GM23248 (cell line): ENCODE measurements at places on chromosomes 6 and 20.
A peak's percentile ranks its signal among the peaks of the same experiment; 100 is the strongest.

DNA sequence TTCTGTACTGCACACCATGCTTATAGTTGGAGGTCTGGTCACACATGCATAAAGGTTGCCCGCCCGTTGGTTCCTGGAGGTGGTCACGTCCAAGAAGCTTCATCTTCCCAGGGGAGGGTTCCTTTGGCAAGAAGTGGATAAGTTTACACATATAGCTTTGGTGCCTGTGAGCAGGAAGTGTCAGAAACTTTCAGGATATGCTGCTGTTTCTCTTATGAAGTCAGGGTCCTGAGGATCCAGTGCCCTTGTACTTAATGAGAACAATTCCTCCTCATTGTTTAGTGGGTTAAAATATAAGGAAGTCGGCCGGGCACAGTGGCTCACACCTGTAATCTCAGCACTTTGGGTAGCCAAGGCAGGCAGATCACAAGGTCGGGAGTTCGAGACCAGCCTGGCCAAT is 115.5 kb upstream of the DUSP22 start:
- DNase-seq, result no peak

DNA sequence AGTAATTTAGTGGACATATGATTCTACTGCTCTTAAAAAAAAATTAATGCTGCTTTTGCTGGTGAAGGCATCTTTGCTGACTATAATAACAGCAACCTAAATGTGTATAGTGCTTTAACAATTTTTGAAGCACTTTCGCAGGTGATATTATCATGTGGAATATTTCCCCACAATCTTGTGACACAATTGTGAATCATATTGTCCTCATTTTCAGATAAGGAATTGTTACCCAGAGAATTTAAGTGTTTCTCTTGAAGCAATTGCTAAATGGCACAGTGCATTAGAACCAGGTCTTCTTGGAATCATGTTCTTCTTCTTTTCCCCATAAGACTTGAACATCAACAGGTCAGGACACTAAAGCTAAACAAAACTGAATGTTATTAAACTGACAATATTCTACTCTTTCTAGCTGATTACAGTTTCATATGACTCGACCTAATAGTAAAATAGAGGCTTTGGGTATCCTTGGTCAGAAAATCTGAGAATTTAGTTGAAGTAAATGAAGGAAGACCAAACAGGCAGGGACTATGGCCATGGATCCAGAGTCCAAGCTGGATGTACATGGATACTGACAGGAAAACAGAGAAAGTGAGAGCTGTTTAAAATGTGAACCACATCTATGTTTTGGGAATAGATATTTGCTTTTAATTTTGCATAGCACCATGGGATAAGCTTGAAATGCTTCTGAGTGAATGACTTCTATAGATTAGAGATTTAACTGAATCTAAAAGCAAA is 121.8 kb upstream of the SLC35B3 start:
- DNase-seq, result no peak

DNA sequence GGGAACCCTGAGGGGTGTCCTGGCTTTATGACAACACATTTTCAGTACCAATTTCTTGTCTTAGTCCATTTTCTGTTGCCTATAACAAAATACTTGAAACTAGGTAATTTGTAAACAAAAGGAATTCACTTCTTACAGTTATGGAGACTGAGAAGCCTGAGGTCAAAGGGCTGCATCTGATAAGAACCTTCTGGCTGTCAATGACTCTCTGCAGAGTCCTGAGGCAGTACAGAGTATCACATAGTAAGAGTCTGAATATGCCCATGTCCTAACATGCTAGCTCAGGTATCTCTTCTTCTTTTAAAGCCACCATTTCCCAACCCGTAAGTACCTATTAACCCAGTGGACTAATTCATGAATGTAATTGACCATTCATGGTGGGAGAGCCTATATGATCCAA is 1458.6 kb upstream of the EYS start:
- DNase-seq, result no peak

DNA sequence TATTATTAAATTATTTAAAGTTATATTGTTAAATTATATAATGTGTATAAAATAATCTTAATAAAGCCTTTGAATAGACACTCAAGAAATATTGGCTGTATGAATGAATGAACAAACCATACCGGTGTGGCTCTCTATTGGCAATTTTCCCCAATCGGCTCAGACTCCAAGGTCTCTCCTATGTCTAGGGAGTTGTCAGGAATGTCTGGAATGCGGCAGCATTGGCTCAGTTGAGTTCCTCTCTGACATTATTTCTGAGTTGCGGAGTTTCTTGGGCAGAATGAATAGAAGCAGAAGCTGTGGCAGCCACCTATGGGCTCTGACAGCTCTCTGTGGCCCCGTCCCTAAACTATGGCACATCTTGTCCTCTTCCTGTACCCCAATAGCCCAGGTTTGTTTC is 111.0 kb downstream of the SOBP start:
- DNase-seq, result peak; percentile 41

GRCh38 chr20:42688576-42688975 is 501.1 kb downstream of the PTPRT start:
- DNase-seq, result no peak

GRCh38 chr6:87588756-87589407 is 905 bp downstream of the RARS2 start:
- DNase-seq, result peak; percentile 64
